ENCODE measurements at places on chromosomes 16 and 17.

GRCh38 chr17:48985436-48986245 is 11.5 kb upstream of the IGF2BP1 start:
- no peak for DNase-seq

GRCh38 chr17:44438636-44439035 is 49.2 kb upstream of the ITGA2B start:
- DNase-seq: no peak

DNA sequence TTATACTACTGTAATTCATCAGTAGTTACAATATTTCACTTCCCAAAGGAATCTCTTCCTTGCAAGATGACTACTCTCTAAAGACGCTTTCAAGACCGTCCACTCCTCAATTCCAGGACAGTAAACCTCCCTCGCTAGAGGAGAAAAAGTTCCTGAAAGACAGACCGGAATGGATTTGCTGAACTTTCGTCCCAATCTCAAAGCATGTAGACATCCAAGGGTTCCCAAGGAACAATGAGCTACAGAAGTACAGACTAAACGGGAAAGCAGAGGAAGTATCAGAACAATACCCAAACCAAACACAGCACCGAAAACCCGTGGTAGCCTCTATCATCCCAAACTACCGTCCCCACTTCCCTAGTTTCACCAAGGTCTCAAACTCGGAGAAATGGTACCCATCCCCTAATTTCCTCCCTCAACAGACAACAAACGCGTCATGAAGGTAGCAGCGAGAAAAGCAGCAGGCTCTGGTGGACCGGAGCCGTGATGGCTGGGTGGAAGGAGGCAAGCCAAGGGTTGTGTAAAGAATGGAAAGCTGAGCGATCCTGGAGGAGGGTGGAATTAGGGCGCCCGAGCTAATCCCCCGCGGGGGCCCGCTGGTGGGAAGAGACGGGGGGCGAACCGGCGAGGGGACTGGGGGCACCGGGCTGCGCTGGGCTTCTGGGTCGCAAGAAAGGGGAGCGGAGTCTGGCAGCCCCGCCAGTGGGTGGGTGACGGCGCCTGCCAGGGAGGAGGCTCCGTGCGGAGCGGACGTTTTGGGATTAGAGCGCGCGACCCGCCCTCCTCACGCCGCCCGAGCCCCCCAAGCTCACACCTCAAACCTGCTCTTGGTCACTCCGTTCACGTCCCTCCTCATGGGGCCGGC is 647 bp downstream of the FBXL20 start:
- DNase-seq: no peak

GRCh38 chr17:79609673-79610645 is 892 bp downstream of the RBFOX3 start:
- no peak for DNase-seq
